Stimulated activated CD8-positive, alpha-beta memory T cell treated with anti-CD3 and anti-CD28 coated beads, Interleukin-7, amount 100 ng/mL, for 1 hour (primary cell): ENCODE measurements at places on chromosomes 16 and 17.

DNA sequence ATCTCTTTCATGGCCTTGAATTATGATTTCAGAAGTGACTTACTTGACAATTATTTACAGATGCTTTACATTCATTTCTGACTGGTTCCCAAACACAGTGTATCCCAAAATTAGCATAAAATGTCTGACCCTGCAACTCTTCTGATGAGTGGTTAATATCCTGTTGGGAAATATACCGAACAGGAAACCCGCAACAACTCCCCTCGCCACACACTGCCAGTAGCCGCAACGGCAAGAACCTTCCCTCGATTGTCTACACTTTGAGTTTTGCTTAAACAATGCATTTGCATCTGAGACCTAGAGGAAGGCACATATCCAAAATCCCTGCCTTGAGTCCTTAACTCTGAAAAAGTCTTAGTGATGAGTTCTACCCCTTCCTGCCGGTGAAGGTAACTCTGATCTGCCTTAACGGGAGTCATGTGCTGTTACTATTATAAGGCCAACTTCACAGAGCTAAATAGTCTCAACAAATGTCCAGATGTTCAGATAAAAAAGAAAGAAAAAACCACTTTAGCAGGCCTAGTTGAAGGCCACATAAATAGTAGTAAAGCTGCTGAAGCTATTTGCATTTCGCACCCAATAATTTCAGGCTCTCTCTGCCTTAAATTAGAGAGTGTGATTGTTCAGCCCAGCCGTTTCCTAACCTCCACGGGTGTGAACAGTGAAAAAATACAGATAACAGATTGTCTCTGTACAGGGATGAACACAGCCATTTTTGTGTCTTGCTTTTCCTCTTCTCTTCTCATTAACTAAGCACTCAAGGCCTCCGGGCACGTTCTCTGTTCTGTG is 321.1 kb downstream of the HS3ST3B1 start:
- DNase-seq: no peak

- DNase-seq: no peak
Measured at GRCh38 chr16:65540901-65541300, 419.0 kb upstream of the CDH11 start.

GRCh38 chr16:82621781-82622180 is 5.0 kb upstream of the CDH13 start:
- DNase-seq: no peak

GRCh38 chr16:24504472-24505345 is 34.7 kb upstream of the RBBP6 start:
- peak; percentile 6 for DNase-seq

DNA sequence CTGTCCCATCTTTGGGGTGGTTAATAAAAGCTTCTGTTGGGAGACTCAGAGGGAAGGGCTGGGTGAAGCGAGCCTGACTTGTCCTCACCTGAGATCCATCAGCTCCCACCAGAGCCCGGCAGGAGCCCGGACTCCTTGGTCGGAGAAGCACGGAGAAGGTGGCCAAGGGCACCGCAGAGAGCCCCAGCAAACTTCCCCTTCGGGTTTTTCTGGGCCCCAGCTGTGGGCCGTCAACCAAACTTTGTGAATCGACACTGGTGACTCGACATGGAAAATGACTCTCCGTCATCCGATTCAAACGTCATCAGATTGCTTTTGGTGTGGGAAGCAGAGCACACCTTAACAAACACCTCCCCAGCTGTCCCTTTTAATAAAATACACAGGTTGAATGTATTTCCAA is 21.4 kb downstream of the ENPP7 start:
- DNase-seq: no peak

GRCh38 chr16:57756424-57757325 is 21.1 kb downstream of the KATNB1 start:
- DNase-seq: no peak

DNA sequence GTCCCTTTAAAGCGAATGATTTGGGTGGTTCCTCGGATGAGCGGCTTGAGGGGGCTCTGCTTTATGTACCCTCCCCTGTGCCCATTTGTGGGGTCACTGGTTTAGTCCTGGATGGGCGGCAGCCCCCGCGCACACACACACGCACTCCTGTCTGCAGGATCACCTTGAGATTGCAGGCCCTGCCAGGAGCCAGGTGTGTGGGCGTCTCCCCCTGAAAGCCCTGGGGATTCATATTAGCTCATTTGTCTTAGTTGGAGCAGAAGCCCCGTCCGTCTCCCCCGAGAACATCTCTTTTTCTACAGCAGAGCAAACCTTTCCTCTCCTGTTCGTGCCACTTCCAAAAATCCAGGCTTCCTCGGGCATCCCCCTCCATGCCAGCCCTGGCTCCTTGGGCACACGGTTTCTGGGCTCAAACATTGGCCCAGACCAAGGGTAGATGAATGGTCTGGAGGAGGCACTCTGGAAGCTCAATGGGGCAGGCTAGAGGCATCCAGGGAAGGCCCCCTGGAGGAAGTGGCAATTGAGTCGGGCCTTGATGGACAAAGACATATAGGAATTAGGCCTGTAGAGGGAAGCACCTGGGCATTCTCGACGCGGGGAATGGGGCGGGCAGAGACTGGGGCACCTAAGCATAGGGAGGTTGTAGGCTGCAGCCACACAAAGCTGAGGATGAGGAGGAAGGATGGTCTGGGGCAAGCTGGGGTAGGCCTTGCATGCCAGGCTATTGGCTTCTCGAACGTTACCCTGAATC is 218.5 kb upstream of the GSE1 start:
- DNase-seq: no peak

DNA sequence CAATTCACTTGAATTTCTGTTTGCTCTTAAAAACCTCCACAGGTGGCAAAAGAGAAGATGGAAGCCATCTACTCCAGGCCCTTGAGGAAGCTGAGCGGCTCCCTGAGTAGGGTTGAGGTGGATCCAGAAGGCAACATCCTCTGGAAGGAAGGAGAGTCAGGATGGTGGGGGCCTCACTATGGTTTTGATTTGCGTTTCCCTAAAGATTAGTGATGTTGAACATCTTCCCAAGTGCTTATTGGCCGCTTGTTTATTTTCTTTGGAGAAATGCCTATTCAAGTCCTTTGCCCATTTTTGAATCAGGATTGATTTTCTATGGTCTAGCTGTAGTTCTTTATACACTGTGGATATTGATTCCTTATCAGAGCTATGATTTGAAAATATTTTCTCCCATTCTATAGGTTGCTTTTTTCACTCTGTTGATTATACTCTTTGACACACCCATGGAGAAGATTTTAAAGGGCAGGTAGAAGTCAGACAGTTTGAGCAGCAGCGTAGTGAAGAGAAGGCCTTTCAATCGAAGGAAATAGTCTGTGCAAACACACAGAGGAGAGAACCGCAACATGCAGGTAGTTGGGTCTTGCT is 58.6 kb downstream of the WSB1 start:
- no peak for DNase-seq

DNA sequence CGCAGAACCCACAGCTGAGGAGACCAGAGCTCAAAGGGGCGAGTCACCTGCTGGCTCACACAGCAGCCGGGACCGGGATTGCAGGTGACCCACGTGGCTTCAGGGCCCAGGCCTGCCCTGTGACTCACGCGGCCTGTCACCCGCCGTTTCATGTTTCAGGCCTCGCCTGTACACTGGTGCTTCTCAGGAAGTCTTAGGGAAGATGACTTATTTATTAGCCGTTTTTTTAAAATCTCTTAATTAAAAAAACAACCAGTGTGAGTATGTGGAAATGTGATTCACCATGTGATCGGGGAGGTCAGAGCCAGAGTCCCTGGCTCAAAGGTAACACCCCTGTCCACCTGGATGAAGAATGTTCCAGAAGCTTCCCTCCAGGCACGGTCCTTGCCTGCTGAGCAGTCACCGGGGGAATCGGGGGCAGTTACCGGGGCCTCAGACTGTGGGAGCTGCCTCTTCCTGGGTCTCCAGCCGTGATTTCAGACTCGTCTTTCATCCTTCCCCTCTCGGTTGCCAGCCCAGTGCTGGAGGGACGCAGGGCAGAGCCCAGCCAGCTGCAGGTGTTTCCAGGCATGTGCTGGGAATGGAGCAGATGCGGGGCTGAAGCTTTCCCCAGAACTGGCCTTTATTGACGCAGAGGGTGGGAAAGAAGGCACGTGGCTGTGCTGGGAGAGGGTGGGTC is 49.3 kb downstream of the CMIP start:
- DNase-seq: no peak

DNA sequence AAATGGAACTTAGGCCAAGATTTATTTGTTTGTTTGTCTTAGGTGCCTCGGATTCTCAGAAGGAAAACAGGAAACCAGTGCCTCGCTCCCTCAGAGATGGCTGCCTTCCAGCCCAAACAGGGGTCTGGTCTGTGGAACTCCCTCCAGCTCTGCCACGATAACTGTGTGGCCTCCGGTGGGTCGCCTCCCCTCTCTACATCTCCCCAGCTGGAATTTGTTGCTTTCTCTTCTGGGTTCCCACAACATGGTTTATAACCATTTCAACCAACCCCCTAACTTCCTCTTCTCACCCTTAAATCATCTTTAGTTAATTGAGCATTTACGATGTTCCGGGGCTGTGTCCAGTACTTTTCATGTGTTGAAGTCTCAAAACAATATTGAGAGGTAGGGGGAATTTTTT is 30.9 kb upstream of the PLLP start:
- DNase-seq: no peak

GRCh38 chr16:57127836-57128235 is 35.5 kb downstream of the CPNE2 start:
- DNase-seq: no peak

- no peak for DNase-seq
Measured at GRCh38 chr16:11045846-11046245, 101.5 kb downstream of the CLEC16A start.

GRCh38 chr16:88883117-88883895 is 16.8 kb upstream of the PABPN1L start:
- no peak for DNase-seq
